ENCODE measurements at places on chromosomes 2 and 18.

DNA sequence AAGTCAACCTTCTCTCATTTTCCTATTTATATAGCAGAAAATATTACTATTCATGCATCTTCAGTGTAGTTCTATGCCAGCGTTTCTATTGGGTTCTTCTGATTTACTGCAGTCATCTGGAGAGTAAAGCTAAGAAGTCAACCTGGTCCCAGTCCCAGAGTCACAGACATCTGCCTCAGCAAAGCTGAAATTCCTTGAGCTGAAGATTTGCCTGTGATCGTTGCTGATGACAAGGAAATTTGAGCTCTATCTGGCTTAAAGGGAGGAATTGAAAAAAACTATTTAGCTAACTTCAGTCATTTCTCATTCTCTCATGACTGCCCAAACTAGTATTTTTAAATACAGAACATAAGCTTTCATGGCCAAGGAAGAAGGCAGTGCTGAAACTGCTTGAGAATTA, 45.7 kb downstream of the RND3 start:
- no peak for DNase-seq

- DNase-seq: no peak
These were observed 74.0 kb downstream of the AFF3 start for GRCh38 chr2:100068395-100068794.

DNA sequence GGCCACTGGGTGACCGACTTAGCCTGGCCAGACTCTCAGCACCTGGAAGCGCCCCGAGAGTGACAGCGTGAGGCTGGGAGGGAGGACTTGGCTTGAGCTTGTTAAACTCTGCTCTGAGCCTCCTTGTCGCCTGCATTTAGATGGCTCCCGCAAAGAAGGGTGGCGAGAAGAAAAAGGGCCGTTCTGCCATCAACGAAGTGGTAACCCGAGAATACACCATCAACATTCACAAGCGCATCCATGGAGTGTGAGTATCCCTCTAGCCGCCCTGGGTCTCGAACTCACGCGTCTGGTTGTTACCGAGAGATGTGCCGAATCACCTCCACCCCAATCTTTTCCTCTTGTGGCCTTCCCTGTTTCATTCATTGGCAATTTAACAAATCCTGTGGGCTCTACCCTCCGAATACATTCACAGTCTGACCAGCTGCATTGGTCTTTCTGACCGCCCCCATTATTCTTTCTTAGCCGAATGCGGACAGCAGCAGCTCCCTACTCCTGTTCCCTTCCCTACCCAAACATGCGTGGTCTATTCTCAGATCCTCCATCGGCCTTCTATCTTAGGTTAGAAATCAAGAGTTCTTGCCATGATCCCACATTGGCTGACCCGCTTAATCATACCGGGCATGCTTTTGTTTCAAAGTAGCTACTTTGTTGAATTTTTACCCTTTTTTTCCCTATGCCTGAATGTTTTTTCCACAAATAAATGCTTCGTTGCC, 631 bp downstream of the RPL31 start:
- no peak for DNase-seq

GRCh38 chr2:18719978-18720775, 130.8 kb upstream of the NT5C1B start:
- peak; percentile 53 for DNase-seq

DNA sequence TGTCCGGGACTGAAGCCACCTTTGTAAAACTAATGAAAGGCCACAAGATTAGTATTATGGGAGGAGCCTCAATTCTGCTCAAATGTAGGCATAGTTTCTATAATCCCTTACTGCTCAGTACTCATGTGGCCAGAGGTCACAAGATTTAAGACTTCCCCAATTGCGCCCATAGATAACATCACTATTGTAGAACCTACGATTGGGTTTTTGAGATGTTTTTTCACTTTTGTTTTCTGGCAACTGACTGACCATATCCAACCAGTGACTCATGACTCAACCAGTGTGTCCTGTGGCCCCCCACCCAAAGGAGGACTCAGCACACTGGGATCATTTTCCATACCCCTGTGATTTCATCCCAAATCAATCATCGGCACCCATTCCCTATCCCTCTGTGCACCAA, 15.2 kb upstream of the TSPYL6 start:
- DNase-seq: no peak

GRCh38 chr2:25570161-25570845, 103.1 kb downstream of the DTNB start:
- DNase-seq: no peak

DNA sequence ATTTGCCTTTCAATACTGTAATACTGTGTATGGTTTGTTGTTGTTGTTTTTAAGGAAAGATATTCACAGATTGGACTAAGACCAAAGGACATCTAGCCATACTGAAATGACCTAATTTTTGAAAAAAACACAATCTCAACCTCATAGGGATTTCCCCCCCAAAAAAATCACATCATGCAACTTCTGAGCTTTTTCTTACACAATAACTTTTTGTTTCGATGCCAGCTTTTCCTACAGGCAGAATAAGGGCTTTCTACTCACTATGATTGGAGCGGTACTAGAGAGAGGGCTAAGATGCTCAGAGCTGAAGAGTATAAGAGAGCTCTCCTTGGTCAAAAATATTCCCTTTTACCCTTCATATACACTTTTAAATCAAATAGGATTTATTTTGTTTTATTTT, 32.4 kb upstream of the SLC3A1 start:
- DNase-seq: no peak

GRCh38 chr2:222866358-222866960, 5.6 kb downstream of the ACSL3 start:
- no peak for DNase-seq

- no peak for DNase-seq
These were observed 31.8 kb downstream of the HDAC4 start for GRCh38 chr2:239368906-239369552.

GRCh38 chr2:195562570-195563566, 94.2 kb upstream of the SLC39A10 start:
- DNase-seq: no peak

- no peak for DNase-seq
These were observed 68.9 kb downstream of the EIF5B start for GRCh38 chr2:99406137-99406536.

DNA sequence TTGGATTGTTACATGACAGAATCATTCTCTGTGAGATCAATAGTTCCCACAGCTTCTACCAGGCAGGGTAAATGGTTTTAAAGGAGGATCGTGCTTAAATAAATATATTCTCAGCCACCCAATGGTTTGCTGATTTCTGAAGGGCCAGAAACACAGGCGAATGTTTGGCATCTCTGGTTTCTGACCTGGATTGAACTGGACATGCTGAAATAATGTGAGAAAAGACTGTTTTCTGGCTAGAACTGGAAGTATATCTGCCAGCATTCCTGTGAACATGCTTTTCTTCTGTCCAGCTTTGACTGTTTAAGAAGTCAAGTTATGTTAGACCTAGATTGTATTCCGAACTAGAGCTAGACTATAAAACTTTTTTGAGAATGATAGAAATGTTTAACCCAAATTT, 77.1 kb upstream of the COL3A1 start:
- no peak for DNase-seq

Measured in amniotic stem cell (primary cell).